T1000 (cell line): ENCODE measurements at places on chromosomes 13 and 19.

DNA sequence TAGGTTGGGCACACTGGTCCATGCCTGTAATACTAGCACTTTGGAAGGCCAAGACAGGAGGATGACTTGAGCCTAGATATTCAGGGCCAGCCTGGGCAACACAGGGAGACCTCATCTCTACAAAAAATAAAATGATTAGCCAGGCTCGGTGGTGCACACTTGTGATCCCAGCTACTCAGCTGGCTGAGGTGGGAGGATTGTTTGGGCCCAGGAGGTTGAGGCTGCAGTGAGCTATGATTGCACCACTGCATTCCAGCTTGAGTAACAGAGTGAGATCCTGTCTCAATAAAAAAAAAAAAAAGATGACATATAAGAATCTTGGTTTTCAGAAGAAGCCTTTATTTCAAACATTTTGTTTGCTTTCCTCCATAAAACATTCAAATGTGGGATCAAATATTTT lies 178.0 kb downstream of the LIG4 start:
- DNase-seq: no peak

DNA sequence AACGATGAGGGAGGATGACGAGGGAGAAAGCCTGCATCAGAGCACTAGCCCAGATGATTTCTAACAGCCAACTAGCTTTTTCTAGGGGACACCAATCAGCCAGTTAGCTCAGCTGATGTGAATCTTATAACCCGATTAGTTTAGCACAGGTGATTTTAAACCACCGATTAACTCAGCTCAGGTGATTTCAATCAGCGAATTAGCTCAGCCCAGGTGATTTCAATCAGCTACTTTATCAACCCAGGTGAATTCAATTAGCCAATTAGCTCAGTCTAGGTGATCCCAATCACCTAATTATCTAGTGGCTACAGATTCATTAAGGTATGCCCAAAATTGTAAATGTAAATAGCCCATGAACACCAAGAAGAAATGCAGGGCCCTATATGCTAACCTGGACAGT lies 146.9 kb downstream of the ZNF486 start:
- DNase-seq: no peak

DNA sequence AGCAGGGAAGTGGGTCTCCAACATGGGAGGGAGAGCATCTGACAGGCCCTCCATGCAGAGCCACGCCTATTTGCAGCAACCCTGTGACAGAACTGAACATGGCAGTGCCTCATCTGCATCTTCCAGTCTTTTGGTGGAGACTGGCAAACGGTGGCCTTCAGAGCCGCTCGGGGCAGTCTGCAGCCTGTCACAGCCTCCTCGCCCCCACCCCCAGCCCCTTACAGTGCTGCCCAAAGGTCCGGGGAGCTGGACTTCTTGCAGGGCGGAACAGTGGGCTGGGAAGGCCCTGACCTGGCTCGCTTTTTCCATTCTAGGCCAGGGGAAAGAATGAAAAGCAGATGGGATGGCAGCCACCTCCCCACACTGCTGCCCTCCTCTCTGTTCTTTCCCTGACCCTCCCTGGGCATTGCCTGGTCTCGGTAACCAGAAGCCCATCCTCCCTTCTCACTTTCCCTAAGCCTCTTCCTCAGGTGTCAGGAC lies 2.7 kb downstream of the CALM3 start:
- no peak for DNase-seq

DNA sequence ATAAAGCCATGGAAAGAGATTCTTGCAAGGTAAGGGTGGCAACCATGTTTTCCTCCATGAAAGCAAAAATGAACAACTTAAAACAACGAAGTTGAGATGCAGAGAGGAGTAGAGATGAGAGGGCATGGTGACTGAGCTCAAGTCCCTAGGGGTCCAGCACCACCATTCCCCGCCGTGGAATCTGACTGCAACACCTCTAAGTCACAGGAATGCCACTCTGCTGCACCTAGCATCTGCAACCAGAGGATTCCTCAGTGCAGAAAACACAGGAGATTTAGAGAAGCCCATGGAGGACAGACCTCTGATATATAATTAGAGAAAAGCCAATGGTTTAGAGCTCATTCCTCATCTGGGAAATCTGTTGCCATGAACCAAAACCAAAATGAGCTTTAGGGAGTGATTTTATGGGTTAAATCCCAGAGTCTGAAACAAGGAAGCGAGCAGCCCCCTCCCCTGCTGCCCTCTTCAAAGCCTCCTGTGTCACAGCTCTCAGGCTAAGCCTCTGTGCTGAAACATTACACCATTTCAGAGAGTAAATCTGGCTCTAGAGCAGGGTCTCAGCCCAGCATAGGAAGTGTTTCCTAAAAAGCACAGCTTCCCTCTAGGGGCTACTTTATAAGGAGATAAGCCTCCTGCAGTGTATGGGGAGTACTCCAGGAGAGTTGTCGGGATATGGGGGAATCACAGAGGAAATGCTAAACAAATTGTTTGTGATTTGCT lies 1043.6 kb downstream of the UQCRFS1 start:
- no peak for DNase-seq

GRCh38 chr13:106423530-106423929 lies 111.9 kb downstream of the EFNB2 start:
- DNase-seq: no peak
